ENCODE measurements at places on chromosomes 12 and 14.
A peak's percentile ranks its signal among the peaks of the same experiment; 100 is the strongest.

DNA sequence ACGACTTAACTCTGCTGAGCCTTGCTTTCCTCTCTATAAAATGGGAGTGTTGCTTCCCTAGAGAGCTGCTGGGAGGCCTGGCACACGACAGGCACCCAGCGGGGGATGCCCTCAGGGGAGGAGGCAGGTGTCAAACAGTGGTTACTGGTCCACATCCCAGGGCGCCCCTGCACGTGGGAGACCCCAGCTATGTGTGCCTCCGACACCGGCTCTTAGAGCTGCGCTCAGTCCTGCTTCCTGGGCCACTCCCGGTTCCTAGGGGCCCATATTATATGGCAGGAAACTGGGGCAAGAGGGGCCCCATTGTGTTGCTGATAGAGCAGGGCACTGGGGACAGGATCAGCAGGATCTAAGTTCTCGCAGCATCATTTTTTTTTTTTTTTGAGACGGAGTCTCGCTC, 47.3 kb downstream of the CHGA start:
- DNase-seq = no peak

GRCh38 chr14:55094292-55095157, 34.5 kb upstream of the LGALS3 start:
- no peak for DNase-seq

GRCh38 chr12:122837306-122838265, 2.3 kb downstream of the HIP1R start:
- DNase-seq = no peak

DNA sequence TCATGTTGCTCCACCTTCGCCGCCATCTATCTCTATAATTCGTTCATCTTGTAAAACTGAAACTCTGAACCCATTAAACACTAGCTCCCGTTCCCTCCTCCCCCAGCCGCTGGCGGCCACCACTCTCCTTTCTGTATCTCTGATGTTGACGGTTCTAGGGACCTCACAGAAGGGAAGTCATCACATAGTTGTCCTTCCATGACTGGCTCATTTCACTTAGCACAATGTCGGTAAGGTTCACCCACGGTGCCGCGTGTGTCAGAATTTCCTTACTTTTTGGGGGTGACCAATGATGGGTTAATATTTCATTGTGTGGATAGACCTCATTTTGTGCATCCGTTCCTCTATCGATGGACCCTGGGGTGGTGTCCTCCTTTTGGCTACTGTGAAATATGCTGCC, 2.0 kb upstream of the CACNA2D4 start:
- DNase-seq = no peak

DNA sequence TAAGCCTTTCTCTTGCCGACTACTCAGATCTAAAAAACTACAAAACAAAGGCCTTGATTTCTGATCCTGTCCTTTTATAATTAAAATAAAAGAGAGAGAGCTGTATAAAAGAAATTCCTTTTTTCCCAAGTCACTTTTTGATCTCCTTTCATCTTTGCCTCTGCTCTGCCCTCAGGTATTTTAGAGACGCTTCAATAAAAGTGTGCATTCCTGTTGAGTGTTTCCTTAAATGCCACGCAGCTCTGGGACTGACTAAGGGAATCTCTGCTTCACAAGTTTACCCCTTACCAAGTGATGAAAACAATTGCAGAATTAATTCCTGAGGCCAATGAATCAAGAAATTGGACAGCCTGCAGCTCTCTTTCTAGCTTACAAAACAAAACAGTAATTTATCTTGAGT, 1109.8 kb downstream of the TMTC2 start:
- no peak for DNase-seq

DNA sequence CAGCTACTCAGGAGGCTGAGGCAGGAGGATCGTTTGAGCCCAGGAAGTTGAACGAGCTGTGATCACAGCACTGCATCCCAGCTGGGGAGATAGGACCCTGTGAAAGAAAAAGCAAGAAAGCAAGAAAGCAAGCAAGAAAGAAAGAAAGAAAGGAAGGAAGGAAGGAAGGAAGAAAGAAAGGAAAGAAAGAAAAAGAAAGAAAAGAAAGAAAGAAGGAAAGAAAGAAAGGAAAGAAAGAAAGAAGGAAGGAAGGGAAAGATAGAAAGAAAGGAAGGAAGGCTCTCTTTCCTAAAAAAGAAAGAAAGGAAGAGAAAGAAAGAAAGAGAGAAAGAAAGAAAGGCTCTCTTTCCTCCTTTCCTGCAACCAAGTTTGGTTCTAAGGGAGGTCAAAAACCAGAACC, 380.3 kb downstream of the PCNX1 start:
- no peak for DNase-seq

GRCh38 chr14:80946187-80946586, 4.6 kb upstream of the CEP128 start:
- DNase-seq = no peak

DNA sequence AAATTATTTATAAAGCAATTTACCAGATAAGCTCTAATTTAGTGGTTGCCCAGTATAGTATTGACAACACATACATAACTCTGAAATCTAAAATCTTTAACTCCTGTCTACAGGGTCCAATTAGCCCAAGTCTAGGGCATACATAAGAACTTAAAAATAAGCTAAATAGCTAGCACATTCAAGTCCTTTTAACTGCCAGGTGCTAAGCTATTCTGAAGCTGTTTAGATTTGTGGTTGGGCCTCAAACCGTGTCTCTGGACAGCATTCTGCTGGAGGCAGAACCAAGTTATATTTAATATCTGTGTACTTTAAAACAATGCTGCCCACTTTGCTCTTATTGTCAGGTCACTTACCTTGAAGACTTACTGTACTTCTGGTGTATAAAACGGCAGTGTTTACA, 19.0 kb downstream of the RPS6KA5 start:
- no peak for DNase-seq

- no peak for DNase-seq
These were observed 22.0 kb upstream of the MGST1 start for GRCh38 chr12:16325426-16325825.

DNA sequence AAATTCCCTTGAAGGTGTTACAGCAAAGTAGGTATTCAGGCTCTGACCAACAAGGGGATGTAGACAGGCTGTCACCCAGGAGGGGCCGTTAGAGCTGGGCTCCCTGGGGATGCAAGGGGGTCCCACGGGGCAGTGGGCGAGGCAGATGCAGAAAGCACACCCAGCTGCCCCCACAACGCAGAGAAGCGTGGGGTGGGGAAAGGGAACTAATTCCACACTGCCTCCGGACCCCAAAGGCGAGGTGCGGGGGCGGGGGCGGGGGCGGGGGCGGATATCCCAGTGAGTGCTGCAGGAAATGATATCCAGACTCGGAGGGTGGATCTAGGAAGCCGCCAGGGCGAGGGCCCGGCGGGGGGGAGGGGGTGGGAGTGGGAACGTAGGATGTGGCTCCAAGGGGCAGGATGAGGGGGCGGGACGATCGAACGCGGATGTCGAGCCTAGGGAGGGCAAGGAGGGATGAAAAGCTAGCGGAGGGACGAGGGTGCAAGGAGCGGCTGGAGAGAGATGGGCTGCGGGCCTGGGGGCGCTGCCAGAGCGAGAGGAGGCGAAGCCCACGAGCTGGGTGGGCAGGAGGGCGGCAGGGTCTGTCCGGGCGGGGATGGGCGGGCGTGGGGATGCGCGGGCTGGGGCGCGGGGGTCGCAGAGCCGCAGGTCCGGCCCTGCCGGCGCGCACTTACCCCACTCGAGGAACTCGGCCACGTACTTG, 874 bp downstream of the CDC42BPB start:
- DNase-seq = no peak

- no peak for DNase-seq
These were observed 48.6 kb downstream of the SH2B3 start for GRCh38 chr12:111454311-111454710.

GRCh38 chr12:28036940-28037339, 64.4 kb upstream of the PTHLH start:
- no peak for DNase-seq

- no peak for DNase-seq
These were observed 19.5 kb upstream of the CRACR2A start for GRCh38 chr12:3772380-3772779.

- DNase-seq = no peak
These were observed 130.2 kb downstream of the TSHR start for GRCh38 chr14:81085596-81085995.

- DNase-seq = no peak
These were observed 462 bp downstream of the KNTC1 start for GRCh38 chr12:122527478-122527944.

GRCh38 chr14:60311417-60311816, 62.4 kb downstream of the PPM1A start:
- no peak for DNase-seq

GRCh38 chr12:41293011-41293410, 104.9 kb downstream of the PDZRN4 start:
- DNase-seq = no peak

DNA sequence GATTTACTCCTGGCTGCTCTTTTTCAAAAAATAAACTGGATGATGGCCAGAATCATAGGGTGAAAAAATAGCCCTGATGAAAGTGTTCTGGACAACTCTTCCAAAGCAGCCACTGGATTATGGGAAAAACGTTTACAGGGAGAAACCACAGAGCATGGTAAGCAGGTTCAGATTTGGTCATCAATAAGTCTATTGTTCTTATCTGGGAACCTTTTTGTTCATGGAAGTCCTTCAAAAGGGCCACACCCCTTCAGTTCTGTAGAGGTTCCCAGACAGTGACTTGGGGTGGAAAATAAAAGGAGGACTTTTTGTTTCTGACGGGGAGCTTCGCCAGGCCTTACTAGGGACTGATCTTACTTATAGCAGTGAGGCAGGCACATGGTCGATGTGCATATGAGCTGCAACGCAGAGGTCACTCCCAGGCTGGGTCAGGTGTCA, 117.4 kb upstream of the SLC38A2 start:
- no peak for DNase-seq

GRCh38 chr12:15220915-15221885, at the start of gene RERG:
Gene RERG (minus strand): TSS chr12:15221417. CDS start chr12:15217489, 3,928 bp downstream.
- DNase-seq = peak; percentile 59

GRCh38 chr12:5912437-5913334, 32.4 kb downstream of the ANO2 start:
- DNase-seq = no peak

DNA sequence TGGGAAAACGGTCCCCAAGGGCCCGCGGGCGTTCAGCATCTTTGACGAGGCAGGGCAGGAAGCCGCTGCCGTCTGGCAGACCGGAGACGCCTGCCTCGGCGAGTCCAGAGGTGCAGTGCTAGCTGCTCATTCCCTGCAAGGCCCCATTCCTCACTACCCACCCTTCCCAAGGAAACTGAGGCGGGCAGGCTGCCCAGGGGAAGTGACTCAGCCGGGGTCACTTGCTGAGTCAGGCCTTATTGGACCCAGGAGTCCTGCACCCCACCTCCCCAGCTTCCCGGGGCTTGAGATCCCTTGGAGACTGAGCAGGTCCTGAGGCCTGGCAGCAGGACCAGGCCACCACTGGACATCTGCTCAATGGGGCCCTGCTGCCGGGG, 3.7 kb downstream of the SH2B3 start:
- no peak for DNase-seq

DNA sequence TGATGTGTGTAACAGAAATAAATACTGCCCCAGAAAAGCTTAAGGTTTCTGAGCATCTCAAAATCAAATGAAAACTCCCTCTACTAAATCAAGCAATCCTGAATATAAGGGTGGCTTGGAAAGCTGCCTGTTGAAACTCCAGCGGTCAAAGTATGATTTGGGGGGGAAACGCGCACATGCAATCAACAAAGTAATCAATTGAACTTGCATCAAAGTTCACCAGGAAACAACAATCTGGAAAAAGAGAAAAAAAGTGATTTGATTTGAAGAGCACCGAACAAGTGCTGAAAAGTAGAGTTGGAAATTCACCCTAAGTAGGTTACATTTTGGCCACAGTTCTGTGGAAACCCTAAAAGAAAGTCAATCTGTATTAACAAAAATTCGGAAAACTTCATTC, 700 bp downstream of the CNIH1 start:
- no peak for DNase-seq

DNA sequence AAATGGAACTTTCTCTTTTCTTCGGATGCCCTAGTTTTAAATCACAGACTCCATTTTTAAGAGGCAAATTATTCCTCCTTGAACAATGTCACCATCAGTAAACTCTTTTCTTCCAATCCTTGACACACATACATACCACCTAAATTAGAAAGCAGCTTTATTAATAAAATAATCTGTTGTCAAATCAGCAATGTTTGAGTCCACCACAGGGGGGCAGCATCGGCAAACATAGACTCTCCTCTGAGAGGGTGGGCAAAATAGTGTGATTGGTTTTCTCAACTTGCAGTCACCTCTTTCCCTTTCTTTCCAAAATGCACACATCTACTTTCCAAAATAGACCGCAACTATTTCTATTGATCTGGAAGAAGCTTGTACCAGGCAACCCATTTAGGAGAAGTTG, 438.4 kb upstream of the OR4E1 start:
- DNase-seq = peak; percentile 25

DNA sequence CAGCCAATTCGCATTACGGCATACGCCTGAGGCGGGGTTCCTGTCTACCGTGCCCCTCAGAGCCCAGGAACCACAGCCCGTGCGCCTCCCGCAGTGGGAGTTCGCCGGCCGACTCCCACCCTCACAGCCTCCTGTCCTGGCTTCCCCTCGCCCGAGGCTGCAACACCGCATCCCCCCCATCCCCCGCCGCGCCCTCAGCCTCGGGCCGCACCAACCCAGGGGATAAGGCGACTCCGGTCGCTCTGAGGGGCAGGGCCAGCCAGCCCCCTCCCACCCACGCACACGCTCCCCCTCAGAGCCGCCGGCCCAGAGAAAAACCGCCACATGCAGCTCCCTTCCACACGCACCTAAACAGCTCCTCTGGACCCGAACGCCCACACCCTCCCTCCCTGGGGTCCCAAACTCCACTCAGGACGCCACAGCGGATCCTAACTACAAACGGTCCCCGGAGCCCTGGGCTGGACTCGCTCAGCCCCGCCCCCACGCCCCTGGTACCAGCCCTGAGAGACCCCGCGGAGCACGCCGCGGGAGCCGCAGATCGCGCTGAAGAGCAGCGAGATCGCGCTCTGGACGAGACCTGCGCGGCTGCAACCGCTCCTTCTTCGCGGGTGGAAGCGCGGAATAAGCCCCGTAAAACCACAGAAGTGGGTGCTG, at the start of gene C14orf39:
TSS of gene C14orf39 (minus strand) at position 466 of the 654 bp plus-strand sequence. CDS start 985 bp downstream, outside the sequence.
- DNase-seq = no peak

DNA sequence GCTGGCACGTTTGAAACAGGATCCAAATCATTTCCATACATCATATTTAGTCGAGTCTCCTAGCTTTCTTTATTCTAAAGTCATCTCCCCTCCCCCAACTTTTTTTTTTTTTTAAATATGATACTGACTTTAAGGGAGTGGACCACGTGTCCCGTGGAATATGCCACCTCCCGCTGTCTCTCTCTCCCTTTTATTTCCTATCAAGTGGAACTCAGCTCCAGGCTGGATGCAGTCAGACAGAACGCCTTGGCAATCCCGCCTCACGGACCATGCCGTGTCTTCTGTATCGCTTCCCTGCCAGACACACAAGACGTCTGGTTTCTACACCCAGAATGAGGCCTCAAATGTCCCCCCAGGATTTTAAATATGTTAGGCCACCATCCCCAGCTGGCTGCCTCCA, 21.2 kb downstream of the BCL7A start:
- DNase-seq = no peak

DNA sequence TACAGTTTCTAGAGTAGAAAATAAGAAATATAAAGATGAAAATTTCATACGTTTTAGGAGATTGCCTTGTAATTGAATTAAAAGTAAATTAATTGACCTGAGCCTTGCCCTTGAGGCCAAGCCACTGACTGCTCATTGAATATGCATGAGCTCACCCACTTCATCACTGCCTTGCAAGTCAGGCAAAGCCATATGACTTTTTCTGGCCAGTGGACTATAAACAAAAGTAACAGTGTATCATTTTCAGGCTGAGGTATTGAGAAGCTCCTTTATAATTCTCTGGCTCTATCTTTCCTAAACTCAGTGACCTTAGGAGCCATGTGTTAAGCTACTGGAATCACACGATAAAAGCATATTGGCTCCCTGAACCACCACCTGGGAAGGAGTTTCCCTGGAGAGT, 369.3 kb downstream of the NUAK1 start:
- no peak for DNase-seq

Data from activated CD8-positive, alpha-beta memory T cell treated with anti-CD3 and anti-CD28 coated beads for 1 hour (primary cell).